ENCODE measurements at places on chromosomes 3 and 15.

DNA sequence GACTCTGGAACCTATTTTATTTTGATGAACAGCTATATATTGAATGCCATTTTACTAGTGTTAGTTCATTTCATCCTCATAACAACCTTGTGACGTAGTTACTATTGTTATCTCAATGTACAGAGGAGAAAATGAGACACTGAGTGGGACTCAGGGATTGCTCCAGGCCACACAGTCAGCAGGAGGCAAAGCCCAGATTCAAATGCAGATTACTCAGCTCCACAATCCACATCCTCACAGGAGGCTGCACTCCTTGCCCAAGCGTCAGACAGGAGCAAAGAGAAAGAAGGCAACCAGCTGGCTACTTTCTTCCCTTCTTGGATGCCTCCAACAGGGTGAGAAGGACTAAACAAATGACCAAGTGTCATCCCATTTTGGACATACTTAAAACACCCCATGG, 92.0 kb upstream of the CCDC54 start:
- DNase-seq, result no peak

- DNase-seq, result no peak
These were observed 56.5 kb downstream of the SEMA3G start for GRCh38 chr3:52388348-52388821.

DNA sequence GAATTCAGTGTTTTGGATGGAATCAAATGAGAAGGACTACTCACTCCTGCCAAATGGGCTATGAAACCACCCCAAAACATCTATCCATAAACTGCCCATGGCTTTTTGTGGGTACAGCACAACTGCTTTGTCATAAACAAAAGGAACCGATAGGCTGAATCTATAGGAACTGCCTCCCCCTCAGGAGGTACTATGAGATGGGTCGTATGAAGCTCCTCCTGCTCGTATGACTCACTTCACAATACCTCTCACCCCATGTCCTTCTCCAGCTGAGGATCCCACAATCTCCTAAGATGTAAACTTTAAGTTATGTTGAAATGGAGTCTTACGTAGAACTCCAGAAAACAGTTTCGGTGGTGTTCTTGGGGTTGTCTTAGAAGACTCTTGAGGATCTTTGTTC, 129.9 kb upstream of the SAMMSON start:
- DNase-seq, result no peak

- no peak for DNase-seq
These were observed 14.6 kb upstream of the ELP6 start for GRCh38 chr3:47527952-47528725.

DNA sequence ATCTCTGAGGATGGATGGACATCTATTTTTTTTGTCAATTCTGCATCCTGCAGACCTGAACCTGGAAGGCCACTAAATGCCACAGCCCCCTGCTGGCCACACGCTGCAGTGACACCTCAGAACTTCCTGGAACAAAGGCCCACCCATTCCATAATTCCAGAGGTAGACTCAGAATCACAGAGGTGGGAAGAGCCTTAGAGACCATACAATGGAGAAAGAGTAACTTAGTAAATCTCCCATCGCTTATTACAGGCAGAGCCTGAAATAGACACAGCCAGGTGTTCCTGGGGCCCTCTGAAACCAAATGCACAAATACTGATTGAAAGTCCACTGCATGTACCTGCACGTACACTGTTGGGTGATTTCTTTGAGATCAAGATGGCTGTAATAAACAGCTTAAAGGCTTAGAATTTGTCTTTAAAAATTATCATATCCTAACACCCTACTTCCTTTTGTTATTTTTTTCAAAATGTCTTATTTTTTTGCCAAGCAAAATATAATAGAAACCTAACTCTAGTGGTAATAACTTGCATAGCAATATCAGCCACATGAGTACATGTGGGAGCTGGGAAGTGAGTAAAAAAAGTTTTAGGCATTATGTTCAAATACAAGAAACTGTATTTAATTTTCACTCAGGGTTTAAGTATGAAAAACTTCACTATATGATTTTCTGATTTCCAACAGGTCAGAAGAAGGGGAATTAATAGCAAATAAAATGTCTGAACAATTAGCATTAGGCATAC, 62.7 kb downstream of the EOMES start:
- peak; percentile 33 for DNase-seq

DNA sequence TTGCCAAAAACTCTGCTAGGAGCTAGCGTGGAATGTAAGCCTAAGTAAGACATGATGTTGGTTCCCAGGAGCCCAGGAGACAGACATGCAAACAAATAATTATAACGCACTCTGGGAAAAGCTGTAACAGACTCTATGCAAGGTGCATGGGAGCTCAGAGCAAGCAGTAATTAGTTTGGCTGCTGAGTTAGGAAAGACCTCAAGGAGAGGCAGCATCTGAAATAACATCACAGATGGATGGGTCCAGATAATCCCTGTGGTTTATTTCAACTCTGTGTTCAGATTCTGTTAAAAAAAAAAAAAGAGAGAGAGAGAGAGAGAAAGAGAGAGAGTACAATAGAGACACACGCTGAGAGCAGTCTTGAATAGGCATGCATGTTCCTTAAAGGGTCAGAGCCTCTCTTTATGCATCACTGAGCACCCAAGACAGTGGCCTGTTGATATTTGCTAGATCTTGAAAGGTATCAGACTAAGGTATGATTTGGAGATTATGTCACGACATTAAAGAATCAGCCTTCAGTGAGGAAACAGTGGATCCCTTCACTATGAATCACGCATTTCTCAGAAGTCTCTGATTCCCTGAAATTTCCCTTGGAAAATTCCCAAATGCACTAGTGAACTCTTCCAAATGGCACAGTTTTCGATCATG, 124.4 kb upstream of the LIPC start:
- DNase-seq, result no peak

- DNase-seq, result no peak
These were observed 633 bp downstream of the THPO start for GRCh38 chr3:184377374-184377773.

- DNase-seq, result no peak
These were observed 27.7 kb downstream of the ABTB1 start for GRCh38 chr3:127700406-127700805.

- no peak for DNase-seq
These were observed 73.9 kb upstream of the NR2E3 start for GRCh38 chr15:71736286-71736947.

DNA sequence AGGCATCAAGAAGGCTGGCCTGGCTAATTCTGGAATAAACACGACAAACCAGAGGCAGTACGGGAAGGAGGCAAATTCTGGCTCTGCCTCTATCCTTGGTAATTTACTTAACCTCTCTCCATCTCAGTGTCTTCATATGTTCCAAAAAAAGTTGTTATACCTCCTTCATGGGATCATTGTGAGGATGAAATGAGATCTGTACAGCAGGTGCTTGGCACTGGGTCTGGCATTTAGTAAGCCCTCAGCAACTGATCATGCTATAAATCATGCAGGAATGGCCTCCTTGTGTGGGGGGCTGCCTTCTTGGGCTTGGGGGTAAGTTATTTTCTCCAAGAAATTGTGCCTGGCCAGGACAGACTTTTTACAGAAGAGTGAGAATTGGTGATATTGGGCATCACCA, 38.3 kb upstream of the TRA2B start:
- DNase-seq, result no peak

- no peak for DNase-seq
These were observed 7.2 kb downstream of the FAM174B start for GRCh38 chr15:92648190-92648875.

DNA sequence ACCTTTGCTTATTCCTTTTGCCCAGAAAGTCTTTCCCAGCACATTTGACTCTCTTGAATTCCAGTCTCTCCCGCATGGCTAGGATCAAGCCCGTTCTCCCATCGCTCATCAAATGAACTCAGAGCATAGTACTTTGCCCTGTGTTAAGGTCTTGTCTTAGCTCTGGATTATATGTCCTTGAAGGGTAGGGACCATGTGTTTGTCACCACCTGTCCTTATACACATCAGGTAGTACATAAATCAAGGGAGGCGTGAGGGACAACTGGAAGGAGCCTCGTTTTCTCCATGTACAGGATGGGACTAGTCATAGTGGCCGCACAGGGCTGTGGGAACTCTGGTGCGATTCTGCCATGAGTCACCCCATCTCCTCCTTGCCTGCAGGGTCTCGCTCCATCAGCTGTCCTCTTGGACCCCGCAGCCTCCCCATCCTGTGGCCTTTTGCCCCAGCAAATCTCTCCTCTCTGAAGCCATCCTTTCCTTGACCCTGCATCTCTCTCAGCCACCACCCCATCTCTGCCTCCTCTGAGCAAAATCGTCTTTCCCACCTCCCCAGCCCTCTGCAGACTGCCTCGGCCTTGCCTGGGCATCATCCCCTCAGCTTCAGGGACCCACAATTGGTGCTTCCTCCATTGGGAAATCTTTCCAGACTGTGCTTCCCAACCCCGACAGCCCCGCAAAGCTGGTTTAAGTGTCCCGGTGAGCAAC, 33.4 kb upstream of the RAB6B start:
- no peak for DNase-seq

GRCh38 chr3:39086144-39086543, 21.3 kb downstream of the GORASP1 start:
- DNase-seq, result peak; percentile 60

- no peak for DNase-seq
These were observed 50.9 kb upstream of the FSIP1 start for GRCh38 chr15:39833515-39833981.

DNA sequence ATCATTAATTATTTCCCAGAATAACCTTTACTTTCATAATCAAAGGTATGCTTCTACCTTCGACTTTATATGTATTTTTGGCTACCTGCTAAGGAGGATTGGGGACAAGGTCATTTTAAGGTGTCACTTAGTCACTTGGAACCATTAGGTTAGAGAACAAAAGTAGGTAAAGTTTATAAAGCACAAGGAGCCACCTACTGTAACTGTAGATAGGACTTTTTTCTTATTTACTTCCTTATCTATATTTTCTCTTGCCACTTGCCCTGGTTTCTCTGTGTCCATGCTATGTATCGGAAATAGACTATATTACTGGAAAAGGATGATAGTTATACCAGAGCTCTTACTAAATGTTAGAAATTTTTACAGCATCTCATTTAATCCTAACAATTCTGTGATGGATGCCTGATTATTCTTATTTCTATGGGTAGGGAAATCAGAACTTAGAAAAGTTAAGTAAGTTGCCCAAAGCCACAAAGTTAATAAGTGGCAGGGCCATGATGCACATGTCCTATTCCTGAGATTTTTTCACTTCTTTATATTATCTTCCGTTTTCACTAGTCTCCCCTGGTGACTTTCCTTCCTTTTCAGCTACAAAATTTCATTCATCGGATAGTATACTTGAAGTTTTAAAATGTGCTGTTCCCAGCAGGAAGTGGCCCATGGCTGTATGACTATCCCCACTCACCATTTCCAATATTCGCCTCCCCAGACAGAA, 132.5 kb downstream of the CMSS1 start:
- peak; percentile 9 for DNase-seq

GRCh38 chr3:189167027-189167766, 4.6 kb upstream of the TPRG1 start:
- DNase-seq, result no peak

DNA sequence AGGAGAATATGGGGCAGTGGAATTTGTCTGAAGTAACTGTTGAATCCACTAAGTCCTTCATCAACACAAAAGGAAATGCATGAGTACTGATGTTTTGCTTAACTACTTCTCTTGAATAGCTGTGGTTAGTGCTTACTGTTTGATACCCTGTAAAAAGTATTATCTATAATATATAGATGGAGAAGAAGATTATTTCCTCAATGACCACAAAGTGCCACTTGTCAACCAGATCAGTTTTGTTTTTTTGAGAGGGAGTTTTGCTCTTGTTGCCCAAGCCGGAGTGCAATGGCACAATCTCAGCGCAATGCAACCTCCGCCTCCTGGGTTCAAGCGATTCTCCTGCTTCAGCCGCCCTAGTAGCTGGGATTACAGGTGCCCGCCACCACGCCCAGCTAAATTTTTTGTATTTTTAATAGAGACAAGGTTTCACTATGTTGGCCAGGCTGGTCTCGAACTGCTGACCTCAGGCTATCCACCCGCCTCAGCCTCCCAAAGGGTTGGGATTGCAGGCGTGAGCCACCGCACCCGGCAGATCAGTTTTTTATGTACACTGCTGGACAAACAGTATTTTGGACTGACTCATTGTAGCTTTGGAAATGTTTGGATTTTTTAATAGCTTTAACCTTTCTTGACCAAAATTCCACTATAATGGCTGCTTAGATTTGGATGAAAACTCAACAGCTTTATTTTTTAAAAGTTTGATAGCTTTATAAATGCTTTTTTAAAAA, 1.5 kb upstream of the RPLP1 start:
- no peak for DNase-seq

DNA sequence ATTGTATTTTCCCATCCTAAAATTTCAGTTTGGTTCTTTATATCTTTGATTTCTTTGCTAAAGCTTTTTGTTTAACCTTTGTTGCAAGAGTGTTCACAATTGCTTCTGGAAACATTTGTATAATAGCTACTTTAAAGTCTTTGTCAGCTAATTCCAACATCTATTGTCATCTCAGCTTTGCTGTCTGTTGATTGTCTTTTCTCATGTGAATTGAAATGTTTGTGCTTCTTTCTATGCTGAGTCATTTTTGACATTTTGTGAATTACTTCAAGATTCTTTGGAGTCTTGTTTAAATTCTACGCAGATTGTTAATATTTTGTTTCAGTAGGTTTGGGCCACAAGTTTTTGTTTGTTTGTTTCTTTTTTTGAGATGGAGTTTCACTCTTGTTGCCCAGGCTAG, 73.2 kb downstream of the SUCNR1 start:
- no peak for DNase-seq

GRCh38 chr3:159948429-159949144, 40.0 kb upstream of the IL12A start:
- peak; percentile 36 for DNase-seq

DNA sequence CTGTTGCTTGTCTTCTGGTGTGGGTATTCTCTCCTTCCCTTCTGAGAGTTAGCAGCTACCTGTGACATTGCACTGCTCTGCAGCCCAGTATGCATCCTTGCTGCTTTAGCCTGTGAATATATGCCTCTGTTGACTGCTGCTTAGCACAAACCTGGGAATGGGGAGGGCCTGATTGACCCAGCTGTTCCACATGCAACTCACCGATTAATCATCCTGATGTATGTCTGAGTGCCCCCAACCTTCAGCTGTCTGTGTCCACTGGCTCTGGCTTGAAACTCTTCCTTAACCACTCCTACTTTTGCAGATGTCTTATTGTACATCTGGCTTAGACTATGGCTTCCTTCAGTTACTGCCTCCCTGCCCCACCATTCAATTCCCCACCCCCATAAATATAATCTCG, 119.1 kb downstream of the RASA2 start:
- no peak for DNase-seq

DNA sequence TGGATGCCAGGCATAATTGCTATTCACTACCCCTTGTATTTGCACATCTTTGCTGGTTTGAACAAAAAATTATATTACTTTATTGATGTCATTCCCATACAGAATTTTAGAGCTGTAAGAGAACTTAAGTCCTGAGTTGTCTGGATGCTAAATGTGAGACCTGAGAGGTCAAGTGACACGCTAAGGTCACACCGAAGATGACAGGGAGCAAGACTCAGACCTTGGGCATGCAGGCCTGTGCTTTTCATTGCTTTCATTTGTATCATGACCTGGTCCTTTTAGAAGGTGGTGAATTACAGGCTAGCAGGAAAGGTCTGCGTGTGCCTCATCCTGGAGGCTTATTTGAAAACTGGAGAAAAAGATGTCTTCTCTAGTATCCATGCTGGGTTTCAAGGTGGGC, 312.0 kb upstream of the RASGRP1 start:
- no peak for DNase-seq
